Type B pancreatic cell (in vitro differentiated cells): ENCODE measurements at places on chromosomes 6 and 20. TPM values are rescaled to one million over a fixed set of nuclear protein-coding genes. Genes with fewer than 3 reads are reported as not detected.

Gene COL10A1
- total RNA-seq, result 0.14 TPM in 2 replicates

Gene CGA
- 0.43 and 30.3 TPM in 2 replicates for total RNA-seq

Gene PHACTR2
- total RNA-seq, result 59.2 and 69.9 TPM in 2 replicates

GRCh38 chr6:154157082-154157481 is 118.0 kb downstream of the OPRM1 start:
- no peaks in the 10 kb centered on the region for H3K36me3 ChIP-seq
- H3K4me1 ChIP-seq, result peaks cover 21% of the 10 kb centered on the region
- H3K4me3 ChIP-seq, result no peak overlapping the region
- no peak for DNase-seq
- H3K27ac ChIP-seq, result no peak overlapping the region
- no peaks in the 10 kb centered on the region for H3K27me3 ChIP-seq

GRCh38 chr6:85116475-85116874 is 333.4 kb upstream of the NT5E start:
- DNase-seq, result no peak
- no peaks in the 10 kb centered on the region for H3K27me3 ChIP-seq

DNA sequence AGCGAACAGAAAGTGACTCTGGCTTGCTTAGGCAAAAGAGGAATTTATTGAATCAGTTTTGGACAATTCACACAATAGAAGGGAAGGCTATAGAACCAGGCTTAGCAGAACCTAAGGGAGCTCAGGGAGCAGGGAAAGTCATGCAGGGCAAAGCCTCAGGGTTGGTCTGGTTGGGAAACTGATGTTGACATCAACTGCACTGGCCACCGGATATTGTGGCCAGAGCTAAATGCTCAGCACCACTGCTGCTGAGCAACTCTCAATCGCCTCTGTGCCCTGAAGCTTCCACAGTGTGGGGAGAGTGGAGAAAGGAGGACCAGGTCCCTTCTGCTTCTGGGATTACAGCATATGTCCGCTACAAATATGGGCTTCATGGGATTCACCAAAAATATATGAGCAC is 93.3 kb upstream of the GCM1 start:
- H3K4me1 ChIP-seq, result peaks cover 6% of the 10 kb centered on the region
- H3K36me3 ChIP-seq, result no peaks in the 10 kb centered on the region
- DNase-seq, result no peak
- no peaks in the 10 kb centered on the region for H3K27me3 ChIP-seq
- H3K27ac ChIP-seq, result no peak overlapping the region
- H3K4me3 ChIP-seq, result no peak overlapping the region

DNA sequence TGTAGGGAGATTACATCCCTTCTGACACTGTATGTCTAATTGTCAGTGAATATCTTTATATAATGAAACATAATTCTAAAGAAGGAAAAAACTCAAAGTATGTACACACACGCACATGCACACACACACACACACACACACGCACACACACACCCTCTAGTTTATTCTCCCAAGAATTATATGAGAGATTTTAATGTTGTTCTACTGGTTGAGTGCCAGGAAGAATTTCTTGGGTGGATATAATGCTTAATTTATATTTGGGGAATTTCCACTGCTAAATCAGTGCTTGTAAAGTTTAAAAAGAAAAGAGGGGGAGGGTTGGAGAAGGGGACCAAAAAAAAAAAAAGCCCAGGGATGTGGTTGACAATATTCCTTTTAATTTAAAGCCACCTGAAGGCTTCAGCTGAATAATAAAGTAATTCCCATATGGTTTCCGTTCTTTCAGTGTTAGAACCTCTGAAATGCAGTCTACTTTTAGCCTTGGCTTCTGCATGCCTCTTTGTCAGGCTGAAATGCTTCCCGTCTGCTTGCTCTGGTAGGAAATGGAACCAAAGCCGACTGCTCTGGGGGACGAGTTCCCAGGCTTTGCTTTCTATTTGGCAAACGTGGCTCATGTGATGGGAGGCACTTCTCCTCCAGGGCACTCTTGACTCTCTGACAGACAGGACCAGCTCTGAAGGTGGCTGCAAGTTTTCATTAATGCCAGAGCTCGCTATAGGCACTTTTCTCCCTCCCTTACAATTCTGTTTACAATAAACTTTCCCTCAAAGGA is 225.4 kb downstream of the PRL start:
- no peaks in the 10 kb centered on the region for H3K27me3 ChIP-seq
- H3K4me3 ChIP-seq, result peak overlapping the region; percentile 67
- peak overlapping the region; percentile 69 for H3K27ac ChIP-seq
- no peak for DNase-seq

DNA sequence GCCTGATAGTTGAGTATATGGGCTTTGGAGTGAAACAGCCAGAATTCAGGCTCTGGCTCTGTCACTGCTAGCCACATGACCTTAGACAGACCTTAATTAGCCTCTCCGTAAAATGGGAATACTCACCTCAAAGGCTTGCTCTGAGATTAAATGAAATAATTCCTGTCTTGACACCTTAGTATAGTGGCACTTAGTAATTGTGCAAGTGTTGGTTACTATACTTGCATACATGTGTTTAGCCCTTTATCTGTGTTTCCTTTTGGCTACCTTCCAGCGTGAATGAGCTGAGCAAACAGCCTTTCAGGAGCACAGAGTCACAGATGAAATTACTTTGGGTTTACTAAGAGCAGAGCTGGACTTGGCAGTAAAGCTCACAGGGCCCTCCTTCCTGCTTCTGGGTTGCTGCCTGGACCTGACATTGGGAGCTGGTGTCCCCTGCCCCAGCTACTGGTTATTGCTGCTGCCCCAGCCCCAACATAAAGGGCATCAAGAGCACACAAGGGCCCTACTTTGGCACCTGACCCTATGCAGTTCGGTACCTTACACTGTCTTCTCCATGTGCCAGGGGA is 32.8 kb downstream of the CD164 start:
- peaks cover 5% of the 10 kb centered on the region for H3K4me1 ChIP-seq
- H3K27ac ChIP-seq, result peak overlapping the region; percentile 56
- H3K4me3 ChIP-seq, result no peak overlapping the region

DNA sequence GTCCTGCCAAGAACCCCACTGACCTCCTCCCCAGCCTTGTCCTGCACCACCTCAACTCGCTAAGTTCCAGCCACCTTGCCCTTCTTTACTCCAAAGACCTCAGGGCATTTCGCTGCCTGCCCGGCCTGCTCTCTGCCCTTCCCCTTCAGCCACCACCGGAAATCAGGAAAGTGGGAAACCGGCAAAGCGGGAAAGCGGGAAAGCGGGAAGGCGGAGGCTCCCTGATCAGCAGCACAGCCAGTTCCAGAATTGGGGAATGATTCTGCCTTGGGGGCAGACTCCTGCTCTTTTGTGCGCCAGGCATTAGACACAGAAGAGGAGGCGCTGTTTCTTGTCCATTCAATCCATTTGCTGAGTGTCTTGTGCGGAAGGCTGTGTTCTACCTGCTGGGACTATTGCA is 111.3 kb downstream of the ZDHHC14 start:
- H3K27ac ChIP-seq, result no peak overlapping the region
- H3K27me3 ChIP-seq, result peaks cover 7% of the 10 kb centered on the region
- no peak for DNase-seq
- peaks cover 13% of the 10 kb centered on the region for H3K4me1 ChIP-seq

- peaks cover 9% of the 10 kb centered on the region for H3K4me1 ChIP-seq
- DNase-seq, result no peak
- H3K27me3 ChIP-seq, result no peaks in the 10 kb centered on the region
- H3K27ac ChIP-seq, result no peak overlapping the region
Measured at GRCh38 chr6:154572556-154572955, 62.1 kb upstream of the CNKSR3 start.

- no peak for DNase-seq
- H3K27ac ChIP-seq, result no peak overlapping the region
- no peaks in the 10 kb centered on the region for H3K4me1 ChIP-seq
- no peak overlapping the region for H3K4me3 ChIP-seq
- H3K36me3 ChIP-seq, result no peaks in the 10 kb centered on the region
- peaks cover 3% of the 10 kb centered on the region for H3K27me3 ChIP-seq
Measured at GRCh38 chr6:97703661-97704060, 420.6 kb upstream of the MMS22L start.

- H3K36me3 ChIP-seq, result peaks cover 30% of the 10 kb centered on the region
- H3K4me1 ChIP-seq, result no peaks in the 10 kb centered on the region
- no peak for DNase-seq
- no peaks in the 10 kb centered on the region for H3K27me3 ChIP-seq
- H3K4me3 ChIP-seq, result no peak overlapping the region
- H3K27ac ChIP-seq, result no peak overlapping the region
Measured at GRCh38 chr6:160039441-160039840, 70.6 kb downstream of the IGF2R start.
